ENCODE measurements at places on chromosomes 6 and 20.

DNA sequence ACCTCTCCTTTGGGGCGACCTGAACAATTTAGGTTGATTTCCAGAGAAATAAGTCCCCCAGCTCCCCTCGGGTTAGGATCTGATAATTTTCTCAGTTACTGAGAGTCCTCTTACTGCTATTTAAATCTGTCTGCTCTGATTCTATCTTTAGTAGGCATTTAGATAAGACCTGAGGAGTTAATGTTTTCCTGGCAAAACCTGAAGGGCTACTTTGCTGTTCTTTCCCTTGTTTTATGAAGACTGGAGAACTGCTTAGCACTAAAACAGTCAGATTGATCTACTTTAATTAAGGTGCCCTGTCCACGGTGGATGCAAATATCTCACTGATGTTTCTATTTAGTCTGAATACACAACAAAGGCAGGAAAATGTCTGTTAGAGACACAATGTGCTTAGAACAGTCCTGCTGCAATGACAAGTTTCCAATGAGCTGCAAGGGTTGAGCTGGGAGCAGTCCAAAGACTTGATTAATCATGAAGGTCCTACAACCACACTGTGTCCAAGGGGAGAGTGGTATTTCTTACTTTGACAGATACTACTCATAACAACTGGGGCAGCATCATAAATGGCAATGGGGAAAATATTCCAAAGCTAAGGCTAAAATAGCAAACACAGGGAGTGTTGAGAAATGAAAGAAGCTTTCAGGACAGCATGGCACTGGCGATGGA, 15.7 kb downstream of the ADTRP start:
- no peak for DNase-seq

- DNase-seq, result no peak
Observed at GRCh38 chr6:159119791-159120190, 49.4 kb upstream of the FNDC1 start.

GRCh38 chr6:45816674-45817297, 198.9 kb downstream of the CLIC5 start:
- no peak for DNase-seq

DNA sequence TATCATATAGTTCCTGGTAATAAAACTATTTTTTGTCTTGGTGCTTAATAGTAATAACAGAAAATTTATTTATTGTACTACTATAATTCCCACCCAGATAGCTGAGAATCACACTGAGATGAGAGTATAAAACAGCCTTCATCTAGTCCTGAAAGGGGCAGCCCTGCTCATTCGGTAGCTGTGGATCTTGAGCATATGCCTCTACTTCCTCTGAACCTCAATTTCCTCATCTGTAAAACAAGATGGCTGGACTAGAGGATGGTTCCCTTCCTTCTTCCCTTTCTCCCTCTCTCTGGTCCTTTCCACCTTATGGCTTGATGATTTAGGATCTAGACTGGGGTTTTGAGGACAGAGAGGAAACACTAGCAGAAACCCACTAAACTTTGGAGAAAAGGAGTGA, 15.0 kb downstream of the FKBP5 start:
- DNase-seq, result no peak

GRCh38 chr6:9233686-9234085, 798.3 kb upstream of the SLC35B3 start:
- no peak for DNase-seq

GRCh38 chr6:97632341-97632740, 349.3 kb upstream of the MMS22L start:
- no peak for DNase-seq

DNA sequence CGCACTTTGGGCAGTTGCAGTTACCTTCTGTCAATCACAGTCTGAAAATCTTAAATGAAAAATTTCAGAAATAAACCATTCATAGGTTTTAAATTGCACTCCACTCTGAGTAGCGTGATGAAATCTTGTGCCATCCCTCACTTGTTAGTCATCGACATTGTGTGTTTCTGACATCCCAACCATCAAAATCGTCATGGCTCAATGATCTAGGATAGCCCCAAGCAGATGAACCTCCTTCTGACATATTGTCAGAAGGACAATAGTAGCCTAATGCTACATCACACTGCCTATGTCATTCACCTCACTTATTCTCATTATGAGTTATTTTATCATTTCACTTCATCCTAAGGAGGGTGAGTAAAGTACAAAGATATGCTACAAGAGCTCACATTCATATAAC, 284.8 kb downstream of the PTPRK start:
- DNase-seq, result no peak

DNA sequence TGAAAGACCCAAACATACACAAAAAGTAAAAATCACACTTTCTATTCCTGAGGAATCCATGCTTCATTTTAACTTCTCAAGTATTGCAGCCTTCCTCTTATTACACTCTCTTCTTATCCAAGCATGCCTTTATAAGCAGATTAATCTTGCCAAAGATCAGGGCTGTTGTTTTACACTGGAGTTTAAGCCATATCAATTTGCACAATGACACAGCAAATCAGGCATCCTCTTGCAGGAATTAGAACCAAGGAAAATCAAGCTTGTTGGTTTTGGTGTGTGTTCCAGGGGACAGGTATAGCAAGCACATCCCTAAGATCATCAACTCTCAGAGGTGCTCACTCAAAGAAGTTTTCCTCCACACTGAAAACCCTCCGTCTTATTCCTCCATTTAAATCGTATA, 69.5 kb downstream of the CYP39A1 start:
- DNase-seq, result no peak

GRCh38 chr20:48538856-48539255, 288.9 kb downstream of the PREX1 start:
- DNase-seq, result no peak

- DNase-seq, result no peak
Observed at GRCh38 chr6:147653631-147654030, 145.1 kb downstream of the SAMD5 start.

- DNase-seq, result no peak
Observed at GRCh38 chr6:77674211-77674610, 21.4 kb downstream of the MEI4 start.

- DNase-seq, result no peak
Observed at GRCh38 chr6:3195695-3196497, 31.6 kb downstream of the TUBB2B start.

- no peak for DNase-seq
Observed at GRCh38 chr6:154989448-154989847, 5.7 kb upstream of the TIAM2 start.

- no peak for DNase-seq
Observed at GRCh38 chr6:151276112-151276740, 36.5 kb downstream of the AKAP12 start.

DNA sequence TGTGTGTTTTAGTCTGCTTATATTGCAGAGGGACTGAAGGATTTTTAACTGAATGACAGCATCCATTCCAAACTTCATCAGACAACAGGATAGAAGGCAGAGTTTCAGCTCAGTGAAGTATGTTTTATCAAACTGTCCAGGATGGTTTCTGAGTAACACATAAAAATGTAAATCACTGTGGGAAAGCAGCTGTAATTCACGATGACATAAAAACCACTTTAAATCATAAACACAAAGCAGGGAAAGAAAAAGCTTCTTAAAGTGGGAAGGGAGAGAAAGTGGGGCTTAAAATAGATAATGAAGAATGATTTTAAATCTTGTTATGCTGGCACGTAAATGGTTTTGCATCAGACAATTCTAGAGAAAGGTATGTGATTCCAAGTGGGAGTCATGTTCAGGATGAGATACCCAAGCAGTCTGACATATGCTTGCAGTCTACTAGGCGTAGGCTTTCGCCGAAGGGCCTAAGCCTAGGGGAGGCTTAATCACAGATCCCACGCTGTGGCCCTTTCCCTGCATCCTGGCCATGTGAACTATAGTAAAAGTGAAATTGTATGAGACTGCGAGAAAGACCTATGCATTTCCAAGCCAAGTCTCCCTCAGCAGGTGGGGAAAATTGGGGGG, 610.6 kb downstream of the PRKN start:
- peak; percentile 87 for DNase-seq

DNA sequence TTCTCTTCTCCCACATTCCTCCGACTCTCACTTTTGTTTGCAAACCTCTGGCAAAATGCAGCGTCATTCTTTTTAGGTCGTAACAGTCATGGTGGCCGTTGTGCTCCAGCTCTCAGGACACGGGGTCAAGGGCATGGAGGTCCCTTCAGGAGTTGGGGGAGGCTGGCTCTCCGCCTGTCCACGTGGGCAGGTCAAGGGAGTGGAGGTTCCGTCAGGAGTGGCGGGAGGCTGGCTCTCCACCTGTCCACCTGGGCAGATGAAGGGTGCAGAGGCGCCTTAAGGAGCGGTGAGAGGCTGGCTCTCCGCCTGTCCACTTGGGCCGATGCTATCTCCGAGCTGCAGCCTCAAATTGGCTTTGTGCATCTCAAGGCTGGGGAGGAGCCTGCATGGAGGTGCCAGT, 98.0 kb downstream of the ERMARD start:
- no peak for DNase-seq

GRCh38 chr6:45505470-45505869, 127.7 kb upstream of the SUPT3H start:
- no peak for DNase-seq

GRCh38 chr6:25963426-25964123, 973 bp downstream of the TRIM38 start:
- peak; percentile 74 for DNase-seq

GRCh38 chr6:54254886-54255285, 53.4 kb upstream of the TINAG start:
- no peak for DNase-seq

- no peak for DNase-seq
Observed at GRCh38 chr6:87558446-87558845, 31.3 kb downstream of the RARS2 start.

GRCh38 chr6:122809001-122809400, 19.9 kb downstream of the SMPDL3A start:
- no peak for DNase-seq

DNA sequence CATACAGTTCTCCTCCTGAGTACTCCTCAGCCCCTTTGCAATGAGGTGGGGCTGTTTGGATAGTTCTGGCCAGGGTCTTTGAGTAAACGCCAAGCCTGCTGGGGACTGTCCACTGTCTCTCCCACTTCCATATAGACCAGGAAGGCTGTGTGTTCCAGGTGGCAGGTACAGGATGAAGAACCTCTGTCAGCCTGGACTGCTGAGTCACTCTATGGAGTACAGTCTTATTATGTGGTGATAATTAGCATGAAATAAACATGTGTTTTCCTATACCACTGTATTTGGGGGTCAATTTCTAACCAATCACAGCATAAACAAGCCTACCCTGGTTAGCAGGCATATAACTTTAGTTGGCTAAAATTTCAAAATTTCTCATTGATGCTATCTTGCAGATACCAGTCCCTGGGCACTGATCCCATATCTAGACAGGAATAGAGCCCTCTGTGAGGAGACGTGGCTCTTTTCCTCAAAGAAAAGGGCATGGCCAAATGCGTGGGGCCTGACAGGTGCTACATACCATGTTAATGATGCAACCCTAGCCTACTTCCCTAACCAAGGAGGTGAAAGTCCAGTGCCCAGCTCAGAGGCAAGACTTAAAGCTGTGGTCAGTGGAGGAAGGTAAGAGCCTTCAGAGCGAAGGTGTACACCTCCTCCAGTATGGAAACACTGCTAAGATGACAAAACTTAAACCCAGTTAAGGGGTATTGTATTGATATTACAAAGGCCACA, 4.5 kb upstream of the ALDH8A1 start:
- no peak for DNase-seq

GRCh38 chr6:96923871-96924493, 546 bp upstream of the KLHL32 start:
- DNase-seq, result no peak

DNA sequence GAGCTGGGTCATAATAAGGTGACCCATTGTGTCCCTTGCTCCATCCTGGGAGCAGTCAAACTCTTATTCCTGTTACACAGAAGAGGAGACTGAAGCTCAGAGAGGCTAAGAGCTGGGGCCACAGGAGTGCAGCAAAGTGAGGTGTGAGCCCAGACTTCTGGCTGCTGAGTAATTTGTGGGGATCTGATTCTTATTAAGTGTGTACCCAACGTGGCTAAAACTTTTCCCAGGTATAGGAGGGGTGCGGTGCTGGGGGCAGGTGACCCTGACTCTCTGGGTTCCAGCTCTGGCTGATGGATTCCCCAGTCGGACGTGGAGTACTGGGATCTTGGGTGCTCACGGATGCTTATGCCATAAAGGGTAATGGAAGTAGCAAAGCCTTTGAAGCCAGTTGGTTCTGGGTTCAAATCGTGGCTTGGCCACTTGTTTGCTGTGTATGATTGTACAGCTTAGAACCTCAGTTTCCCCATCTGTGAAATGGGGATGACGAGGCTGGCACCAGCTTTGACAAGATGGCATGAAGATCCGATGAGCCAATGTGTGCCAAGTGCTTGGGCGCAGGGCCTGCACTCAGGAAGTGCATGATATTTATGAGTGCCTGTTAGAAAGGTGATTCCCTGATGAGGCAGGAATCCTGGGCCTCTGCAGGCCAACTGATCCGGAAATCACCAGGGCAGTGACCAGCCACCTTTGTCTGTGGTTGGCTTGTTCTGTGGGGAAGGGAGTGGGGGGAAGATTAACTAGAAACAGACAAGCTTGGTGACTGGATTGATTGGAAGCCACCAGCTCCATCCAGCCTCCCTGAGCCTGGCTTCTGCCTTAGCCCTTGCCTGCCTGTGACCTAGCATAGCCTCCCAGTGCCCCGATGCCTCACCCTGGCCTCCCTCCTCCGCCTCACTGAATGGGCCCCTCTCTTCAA, 6.0 kb downstream of the SRC start:
- DNase-seq, result no peak

DNA sequence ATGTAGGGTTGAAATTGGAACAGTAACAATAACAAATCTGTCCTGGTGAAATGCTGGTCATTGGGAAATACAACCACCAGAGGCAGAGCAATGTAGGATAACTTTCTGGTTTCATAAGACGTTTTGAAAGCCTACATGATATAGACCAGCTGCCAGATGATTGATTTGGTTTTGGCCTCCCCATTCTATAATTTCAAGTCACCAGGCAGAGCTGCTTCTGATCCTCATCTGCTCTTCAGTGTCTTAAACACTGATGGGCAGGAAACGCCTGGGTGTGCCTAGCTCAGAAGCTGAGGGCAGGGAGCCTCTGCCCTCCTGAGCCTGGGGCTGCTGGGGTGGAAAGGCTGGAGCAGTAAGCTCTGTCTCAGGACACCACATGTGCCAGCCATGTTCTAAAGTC, 24.5 kb downstream of the DHX35 start:
- DNase-seq, result no peak

DNA sequence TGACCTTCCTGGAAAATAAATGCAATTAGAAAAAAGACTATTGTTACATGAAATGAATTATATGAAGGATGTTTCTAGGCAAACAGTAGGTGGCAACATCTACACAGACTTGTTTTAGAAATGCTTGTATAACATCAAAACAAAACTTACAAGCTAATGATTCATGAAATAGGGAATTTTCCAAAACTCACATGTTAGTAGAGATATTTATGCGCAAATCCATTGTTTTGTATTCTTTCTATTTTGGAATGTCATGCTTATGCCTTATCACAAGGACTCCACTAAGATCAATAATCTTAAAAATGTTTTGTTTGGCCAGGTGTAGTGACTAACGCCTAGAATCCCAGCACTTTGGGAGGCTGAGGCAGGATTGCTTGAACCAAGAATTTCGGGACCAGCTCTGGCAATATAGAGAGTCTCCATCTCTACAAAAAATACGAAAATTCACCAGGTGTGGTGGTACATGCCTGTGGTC, 32.3 kb upstream of the LGSN start:
- DNase-seq, result no peak
